ENCODE measurements at places on chromosomes 5 and 9.

DNA sequence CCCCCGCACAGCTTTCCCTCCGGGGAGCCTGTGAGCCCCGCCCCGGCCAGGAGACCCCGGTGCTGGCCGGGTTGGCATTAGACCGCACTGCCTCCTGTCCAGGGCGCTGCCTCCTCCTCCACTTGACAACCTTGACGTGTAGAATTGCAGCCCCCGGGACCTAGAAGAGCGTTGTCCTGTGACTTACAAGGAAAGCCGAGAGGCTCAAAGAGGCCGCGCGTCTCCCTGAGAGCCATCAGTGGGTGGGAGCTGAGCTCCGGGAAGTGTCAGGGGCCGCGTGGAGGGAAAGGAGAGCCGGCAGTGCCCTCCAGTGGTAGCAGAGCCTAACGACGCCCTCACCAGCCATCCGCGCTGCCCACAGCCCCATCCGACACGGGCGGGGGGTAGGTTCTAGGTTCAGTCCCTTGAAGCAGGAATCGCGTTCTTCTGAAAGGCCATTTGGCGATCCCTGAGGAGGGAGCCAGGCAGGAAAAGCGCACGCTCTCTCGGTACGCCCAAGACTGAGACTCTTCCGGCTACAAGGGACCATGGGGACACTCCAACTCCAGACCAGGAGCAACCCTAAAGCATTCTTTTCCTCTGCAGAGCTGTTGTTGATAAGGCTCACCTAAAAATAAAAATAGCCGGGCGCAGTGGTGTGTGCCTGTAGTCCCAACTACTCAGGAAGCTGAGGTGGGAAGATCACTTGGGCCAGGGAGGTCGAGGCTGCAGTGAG lies 40.6 kb upstream of the SAP30L start:
- DNase-seq: peak; percentile 67

- DNase-seq: no peak
These were observed 274.0 kb downstream of the PIK3R1 start for GRCh38 chr5:68489556-68489955.

DNA sequence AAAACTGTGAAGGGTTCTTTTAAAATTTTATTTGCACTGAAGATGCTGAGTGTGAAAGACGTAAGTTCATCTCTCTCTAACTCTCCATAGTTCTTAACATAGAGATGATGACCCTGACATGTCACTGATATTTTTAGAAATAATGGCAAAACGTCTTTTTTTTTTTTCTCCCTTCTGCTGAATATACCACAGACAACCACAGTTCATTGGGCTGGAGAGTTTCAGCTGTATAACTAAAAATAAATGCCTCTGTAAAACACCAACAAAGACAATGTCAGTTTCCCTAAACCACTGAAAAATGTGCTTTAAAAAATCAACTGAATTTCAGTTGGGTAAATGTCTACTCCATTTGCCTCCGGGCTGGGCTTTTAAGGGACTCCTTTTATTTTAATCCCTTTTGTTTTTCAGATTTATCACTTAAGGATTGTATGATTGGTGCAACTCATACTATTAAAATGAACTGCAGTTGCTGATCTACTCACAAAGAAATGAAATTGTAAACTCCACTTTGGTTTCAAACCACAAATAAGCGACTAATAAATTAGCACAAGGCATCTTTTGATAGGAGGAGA lies 830.9 kb upstream of the WWC1 start:
- no peak for DNase-seq

DNA sequence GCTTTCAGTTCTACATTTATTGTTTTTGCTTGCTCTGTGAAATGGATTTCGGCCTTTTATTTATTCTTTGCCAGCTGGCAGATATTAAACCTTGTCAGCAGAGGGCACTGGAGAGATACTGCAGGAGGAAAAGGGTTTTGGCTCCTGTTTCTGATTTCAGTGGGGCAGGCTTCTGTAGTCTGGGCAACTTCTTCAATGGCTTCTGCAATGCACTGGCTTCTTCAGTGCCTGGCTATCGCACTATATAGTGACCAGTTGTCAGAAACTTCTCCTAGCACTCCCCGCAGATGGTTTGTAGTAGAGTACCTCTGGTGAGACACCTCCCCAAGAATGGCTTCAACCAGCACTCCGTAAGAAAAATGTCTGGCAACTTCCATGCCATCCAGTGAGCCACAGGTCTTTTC lies 3.2 kb upstream of the NFX1 start:
- peak; percentile 80 for DNase-seq

DNA sequence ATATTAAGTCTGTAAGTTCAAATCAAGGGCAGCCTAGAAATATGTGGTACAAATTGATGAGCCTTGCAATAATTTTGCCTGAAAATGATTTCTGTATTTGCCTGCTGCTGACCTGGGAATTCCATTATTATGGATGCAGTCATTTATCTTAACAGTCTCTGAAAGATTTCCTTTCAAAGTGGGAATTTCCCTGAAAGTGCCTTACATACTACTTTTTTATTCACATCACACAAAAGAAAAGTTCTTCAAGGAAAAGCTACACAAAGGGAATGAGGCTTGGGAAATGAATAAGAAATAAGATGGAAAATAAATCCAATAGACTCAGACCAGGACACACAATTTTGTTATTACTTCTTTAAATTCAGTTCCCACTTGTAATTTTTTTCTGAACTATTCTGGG lies 537.8 kb upstream of the PTGER4 start:
- DNase-seq: no peak

GRCh38 chr5:138873466-138874221 lies 1.5 kb downstream of the LRRTM2 start:
- no peak for DNase-seq

DNA sequence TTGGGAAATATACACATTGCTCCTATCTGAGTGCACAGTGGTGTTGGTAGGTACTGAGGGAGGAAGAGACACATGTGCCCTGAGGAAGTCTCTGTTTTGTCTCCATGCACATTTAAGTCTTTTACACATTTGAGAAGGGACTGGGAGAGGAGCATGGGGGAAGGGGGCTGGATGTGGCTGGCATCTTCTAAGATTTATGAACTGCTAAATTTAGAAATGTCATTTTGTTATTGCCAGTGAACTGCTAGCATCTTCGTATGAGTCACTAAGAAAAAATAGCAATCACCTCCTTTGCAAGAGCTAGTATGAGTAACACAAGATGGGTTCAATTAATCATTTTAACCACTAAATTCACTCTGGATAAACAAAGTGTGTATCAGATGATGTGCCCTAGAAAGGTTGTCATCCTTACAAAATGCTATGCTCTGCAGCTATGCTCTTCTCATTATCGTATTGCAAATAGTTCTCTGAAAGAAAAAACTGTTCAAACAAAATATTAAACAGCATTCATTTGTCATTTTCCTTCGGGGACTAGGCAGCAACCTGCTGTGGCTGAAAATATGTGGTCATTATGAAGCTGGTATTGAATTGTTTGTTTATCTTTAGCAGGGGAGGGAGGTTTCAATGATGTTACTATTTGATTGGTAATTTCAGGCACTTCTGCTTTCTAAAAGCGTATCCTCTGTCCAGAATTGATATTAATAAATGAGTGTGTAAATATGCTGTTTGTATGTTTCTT lies 236.5 kb downstream of the DMRTA1 start:
- no peak for DNase-seq

- no peak for DNase-seq
These were observed 140.6 kb downstream of the ERCC6L2 start for GRCh38 chr9:96015876-96016686.

GRCh38 chr5:172583931-172584511 lies 57.0 kb upstream of the NEURL1B start:
- DNase-seq: peak; percentile 1

- peak; percentile 42 for DNase-seq
These were observed 2.1 kb upstream of the SLC25A46 start for GRCh38 chr5:110736753-110737152.

- no peak for DNase-seq
These were observed 2.7 kb upstream of the APBA1 start for GRCh38 chr9:69674716-69675438.

- DNase-seq: no peak
These were observed 3.2 kb upstream of the NSD1 start for GRCh38 chr5:177130211-177131018.

DNA sequence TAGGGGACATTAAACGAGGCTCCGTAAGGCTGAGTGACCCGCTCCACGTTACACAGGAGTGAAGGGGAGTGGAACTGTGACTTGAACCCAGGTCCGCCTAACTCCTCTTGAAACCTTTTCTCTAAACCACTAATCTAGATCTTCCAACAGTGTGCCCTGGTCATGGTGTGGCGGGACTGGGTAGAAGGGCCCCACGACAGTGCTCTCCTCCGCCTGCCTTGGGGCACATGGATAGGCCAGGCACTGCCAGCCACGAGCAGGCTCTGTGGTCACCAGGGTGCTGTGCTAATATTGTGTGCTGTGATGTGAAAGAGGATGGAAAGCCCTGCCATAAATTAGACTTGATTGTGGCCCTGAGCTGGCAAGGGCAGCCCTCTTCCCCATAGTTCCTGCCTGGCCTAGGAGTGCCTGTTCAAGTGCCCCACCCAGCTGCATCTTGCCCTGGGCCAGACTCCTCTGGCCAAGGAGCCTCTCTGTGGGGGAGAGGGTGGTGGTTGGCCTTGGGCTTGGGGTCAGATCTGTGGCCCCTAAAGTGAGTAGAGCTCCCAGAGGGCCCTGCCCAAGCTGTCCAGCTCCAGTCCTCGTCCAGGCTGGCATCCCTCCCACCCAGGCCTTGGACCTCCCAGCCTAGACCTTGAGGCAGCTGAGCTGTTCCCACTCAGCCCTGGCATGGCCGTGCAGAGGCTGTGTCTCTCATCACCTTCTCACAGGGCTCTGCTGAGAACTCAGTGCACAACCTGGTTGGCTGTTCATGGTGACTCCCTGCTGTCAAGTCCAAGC lies 67.8 kb upstream of the TBC1D2 start:
- no peak for DNase-seq

DNA sequence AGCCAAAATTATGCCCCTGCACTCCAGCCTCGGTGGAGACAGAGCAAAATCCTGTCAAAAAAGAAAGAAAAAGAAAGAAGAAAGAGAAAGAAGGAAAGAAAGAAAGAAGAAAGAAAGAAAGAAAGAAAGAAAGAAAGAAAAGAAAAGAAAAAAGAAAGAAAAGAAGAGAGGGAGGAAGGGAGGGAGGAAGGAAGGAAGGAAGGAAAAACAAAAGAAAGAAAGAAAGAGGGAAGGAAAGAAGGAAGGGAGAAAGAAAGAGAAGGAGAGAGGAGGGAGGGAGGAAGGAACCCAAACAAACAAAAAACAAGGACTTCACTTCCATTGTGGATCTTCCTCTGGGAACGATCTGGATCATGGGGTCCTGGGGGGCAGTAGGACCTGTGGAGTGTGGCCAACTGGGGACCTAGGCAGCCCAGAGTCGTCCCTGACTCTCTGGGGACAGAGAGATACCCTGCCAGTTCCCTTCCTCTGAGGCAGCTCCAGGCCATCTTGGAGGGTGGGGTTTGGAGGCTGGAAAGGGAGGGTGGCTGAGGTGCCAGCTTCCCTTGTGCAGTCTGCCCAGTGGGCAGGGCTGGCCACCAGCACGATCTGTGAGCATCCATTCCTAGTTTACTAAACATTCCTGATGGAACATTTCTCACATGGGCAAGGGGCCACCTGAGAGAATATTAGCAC lies 216.8 kb downstream of the PAX5 start:
- DNase-seq: no peak

- no peak for DNase-seq
These were observed 126.7 kb downstream of the SNX18 start for GRCh38 chr5:54644226-54644625.

DNA sequence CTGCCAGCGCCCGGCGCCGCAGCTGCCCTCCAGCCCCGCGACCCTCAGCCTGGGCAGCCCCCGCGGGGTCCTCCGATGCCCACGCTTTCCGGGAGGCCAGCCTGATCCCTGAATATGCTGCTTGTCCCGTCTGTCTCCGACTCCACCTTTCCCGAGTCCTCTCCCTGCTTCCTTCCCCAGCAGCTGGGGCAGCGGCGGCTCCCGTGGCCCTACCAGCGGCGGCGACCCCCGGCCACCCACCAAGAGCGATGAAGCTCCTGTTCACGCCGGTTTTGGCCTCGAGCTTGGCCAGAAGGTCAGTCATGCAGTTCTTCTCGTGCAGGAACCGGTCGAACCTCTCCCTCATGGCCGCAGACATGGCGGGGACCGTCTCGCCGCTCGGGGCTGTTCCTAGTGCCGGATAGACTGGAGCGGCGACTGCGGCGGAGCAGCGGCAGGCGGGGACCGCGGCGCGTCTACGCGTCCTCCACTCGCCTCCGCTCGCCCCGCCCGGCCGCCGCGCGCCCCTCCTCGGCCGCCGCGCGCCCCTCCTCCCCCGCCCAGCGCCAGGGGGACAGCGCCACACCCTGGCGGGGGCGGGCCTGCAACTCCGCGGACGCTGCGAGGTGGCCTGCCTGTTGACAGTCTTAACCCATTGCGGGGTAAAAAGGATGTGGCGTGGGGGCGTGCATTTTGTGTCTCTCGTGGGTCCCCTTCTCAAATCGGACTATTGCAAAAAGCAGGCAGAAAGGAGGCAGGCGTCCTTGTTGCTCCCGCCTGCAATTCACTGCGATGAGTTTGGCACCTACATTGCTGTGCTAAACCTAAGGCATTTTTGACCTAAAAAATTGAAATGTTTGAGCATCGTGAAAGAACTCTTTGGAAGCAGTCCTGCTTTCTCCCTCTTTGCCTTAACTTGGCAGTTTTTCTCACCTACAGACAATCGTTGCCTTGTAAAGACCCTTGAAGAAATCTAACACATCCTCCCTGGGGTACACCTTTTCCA lies at the start of gene REEP5:
REEP5 (minus strand) TSS at position 395 of the 985 bp plus-strand sequence; CDS start at position 358, 37 bp downstream.
- peak; percentile 76 for DNase-seq
